ENCODE measurements at places on chromosomes 12 and 14.

DNA sequence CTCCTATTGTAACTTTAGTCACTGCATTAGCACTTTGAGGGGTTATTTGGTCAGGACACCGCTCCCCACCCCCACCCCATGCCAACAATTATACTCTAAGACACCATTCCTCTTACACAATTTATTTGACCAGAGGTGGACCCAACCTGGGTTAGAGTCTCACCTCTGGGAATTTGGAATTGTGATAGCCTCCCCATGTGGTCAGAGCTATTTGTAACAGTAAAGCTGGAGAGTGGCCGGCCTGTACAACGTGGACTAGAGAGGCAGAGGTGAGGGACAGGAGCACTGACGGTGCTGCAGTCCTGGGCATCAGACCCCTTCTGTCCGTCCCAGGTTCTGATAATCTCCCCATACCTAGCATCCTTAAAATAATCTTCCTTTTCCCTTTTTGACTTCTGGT is 3.3 kb upstream of the HAL start:
- DNase-seq: no peak

GRCh38 chr12:28026701-28027100 is 54.2 kb upstream of the PTHLH start:
- DNase-seq: no peak

- DNase-seq: no peak
Observed at GRCh38 chr12:54126029-54126695, 62.6 kb downstream of the SMUG1 start.

- no peak for DNase-seq
Observed at GRCh38 chr12:117121441-117121840, 22.2 kb upstream of the TESC start.

GRCh38 chr12:48630346-48630745 is 51.7 kb downstream of the KANSL2 start:
- no peak for DNase-seq

DNA sequence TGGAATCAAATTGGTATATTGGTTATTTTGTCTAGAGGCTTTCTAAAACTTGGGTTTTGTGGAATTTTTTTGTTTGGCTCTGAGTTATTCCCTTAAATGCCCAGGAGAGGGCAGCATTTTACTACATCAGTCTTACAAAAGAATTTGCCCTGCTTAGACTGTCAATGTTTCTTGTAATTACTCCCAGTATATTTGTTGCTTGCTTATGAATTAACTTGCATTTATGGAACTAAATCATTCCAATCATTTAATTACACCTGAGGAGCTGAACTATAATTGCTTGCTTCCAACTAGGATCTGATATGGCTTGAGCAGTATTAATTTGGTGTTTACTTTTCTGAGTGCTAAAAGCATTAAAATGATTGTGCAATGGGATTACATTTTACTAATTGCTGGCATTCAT is 48.7 kb downstream of the MIPOL1 start:
- no peak for DNase-seq

- DNase-seq: no peak
Observed at GRCh38 chr12:49720214-49720613, 13.0 kb upstream of the FMNL3 start.

DNA sequence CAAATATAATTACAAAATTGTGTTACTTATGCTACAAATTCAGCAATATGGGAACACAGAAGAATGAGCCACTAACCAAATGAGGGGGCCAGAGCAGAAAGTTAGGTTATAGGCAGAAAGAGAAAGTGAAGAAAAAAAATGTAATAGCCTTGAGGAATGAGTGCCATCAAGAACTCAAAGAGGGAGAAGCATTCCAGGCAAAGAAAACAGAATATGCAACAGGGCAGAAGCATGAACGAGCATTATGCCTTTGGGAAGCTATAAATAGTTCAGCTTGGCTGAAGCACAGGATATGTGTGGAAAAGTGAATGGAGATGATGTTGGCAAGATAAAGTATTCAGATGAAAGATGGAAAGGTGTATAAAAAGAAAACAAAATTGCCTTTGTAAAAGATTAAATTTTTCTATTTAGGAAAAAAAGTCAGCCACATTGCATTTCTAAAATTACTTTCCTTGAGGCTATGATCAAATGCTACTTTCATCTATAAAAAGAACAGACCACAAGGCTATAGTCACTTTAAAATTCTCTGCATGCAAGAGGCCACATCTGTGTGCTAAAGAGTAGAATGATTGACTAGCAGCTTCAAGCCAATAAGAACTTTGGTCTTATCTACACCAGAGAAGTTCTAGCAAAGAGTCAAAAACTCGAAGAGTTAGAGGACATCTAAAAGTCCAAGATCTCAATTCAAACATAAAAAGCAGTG is 193.6 kb upstream of the GARIN6 start:
- no peak for DNase-seq

Measured in fibroblast of skin of left biceps (primary cell).